ENCODE measurements at places on chromosomes 5 and 9.

GRCh38 chr9:10843151-10843550, 230.3 kb upstream of the PTPRD start:
- no peak for DNase-seq

DNA sequence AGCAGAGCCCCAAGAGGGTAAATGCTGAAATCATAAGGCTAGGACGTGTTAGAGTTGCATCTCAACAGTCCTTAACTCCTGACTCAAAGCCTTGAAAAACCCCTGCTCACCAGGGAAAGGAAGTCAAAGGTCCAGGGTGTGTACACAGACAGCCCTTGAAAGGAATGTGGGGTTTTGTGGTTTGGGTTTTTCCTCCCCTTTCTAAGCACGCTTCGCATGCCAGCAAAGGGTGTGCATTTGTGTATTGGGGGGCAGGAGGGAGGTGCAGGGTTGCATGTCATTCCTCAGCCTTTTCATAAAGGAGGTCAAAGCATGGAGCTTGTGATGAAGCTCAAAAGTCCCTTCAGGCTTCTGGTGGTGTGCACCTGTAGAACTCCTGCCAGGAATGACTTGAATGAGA, 17.3 kb upstream of the XPA start:
- peak; percentile 36 for DNase-seq

DNA sequence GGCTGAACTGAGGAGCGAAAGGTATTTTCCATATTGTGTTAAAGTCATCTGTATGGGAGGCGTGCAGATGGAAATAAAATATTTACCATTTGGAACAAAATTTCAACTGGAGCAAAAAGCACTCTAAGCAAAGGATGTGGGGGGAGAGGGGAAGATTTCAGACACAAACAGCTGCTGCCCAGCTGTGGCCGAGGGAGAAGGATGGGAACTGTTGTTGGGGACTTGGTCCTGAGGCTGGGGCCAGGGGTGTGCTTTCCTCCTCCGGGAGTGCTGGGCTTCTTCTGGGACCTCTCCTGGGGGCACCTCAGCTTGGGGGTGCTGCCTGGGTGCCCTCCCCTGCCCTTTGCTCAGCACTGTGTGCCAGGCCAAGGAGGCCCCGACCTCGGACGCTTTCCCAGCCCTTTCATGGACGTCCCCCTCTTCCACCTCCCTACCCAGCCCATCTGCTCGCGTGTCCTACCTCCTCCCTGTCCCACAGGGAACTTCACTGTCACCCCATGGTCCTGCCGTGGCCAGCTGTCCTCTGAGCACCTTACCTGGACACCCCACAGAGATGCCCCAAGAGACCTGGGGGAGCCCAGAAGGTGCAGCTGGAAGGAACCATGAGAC, 101.9 kb upstream of the COL5A1 start:
- no peak for DNase-seq

DNA sequence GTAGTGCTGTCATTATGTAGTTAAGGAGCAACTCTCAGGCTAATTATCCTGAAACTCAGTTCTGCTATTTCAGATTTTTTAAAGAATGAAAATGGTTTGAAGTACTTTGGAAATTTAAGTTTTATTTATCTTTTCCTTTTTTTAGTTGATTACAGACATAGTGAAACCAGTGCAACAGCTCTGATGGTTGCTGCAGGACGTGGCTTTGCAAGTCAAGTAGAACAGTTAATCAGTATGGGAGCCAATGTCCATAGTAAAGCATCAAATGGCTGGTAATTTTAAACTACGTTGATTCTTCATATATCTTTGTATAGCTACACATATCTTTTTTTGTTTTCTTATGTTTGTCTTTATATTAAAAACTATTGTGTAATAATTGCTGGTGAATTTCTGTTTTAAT, 34.9 kb downstream of the YTHDC2 start:
- DNase-seq = no peak

DNA sequence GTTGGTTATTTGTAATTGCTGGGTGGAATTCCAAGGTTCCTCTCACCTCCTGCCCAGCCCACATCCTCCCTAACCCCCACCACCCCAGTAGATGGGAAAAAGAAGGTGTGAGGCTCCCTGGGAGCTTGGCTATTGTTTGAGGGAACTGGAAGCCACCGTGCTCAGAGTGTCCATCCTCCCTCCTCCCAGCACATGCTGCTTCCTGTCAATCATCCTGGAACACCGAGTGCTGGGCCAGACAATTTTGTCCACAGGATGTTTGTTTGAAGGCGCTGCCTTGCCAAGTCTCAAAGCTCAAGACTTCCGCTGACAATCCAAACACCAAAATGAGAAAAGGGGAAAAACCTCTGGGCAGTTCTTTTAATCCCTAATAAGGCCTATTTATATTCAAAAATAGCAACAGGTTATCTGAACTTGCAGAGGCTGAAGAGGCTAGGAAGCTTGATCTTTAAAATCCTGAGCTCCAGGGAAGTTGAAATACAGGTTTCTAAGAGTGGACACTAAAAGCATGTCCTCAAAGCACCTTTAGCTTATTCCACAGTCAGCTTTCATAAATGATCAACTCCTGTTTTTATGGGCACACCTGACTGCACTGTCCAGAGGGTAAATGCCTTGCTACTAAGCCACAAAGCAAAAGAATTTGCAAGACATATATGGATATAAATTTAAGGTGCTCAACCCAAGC, 286.7 kb downstream of the NFIB start:
- no peak for DNase-seq

DNA sequence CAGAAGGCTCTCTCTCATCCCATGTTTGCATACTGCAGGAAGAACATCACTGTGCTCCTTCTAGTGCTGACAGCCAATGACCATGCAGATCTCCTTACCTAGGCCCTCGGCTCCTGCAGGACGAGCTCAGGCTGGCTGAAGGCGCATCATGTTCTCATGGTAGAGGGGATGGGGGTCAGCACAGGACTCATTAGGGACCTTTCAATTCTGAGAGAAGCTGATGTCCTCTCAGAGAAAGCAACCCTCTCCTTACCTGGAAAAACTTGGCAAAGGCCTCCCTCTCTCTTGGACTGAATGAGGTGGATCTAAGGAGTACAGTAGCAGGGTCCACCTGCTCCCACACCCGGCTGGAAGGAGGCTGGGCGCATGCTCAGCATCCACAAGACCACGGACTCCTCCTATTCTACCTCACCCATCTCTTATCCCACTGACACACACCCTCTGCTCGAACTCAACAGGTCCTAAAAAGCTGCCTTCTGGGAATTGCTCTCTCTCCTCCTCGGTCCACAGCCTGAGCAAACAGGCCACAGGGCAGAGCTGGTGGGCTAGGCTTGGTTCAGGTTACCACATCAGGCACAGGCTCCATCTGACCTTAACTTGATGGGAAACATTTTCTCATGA, 2.9 kb downstream of the IPPK start:
- no peak for DNase-seq

DNA sequence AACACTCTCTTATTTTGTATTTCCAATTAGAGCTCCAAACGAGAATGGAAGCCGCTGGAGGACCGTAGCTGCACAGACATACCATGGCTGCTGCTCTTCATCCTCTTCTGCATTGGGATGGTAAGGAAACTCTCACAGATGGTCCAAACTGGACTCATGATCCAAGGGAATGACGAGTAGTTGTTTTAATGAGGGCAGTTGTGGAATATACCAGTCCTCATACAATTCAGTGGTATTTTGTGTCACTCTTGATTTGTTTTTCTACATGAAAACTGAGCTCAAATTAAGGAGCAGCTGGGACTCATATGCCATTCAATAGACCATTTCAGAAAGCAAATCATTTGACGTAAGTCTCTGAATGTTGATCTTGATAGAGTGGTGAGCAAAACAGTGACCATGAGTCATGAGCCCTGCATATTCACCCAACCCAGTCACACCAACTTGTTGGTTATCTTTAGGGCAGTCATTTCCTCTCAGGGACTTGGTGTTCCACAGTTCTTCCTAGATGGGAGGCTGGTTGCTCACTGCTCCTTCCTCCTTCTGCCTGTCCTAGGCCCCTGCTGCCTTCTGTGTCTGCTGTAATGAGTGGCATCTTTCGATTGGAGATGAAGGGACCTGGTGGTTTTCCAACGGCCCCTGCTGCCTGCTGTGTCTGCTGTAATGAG, 54.9 kb downstream of the SLC44A1 start:
- peak; percentile 70 for DNase-seq

DNA sequence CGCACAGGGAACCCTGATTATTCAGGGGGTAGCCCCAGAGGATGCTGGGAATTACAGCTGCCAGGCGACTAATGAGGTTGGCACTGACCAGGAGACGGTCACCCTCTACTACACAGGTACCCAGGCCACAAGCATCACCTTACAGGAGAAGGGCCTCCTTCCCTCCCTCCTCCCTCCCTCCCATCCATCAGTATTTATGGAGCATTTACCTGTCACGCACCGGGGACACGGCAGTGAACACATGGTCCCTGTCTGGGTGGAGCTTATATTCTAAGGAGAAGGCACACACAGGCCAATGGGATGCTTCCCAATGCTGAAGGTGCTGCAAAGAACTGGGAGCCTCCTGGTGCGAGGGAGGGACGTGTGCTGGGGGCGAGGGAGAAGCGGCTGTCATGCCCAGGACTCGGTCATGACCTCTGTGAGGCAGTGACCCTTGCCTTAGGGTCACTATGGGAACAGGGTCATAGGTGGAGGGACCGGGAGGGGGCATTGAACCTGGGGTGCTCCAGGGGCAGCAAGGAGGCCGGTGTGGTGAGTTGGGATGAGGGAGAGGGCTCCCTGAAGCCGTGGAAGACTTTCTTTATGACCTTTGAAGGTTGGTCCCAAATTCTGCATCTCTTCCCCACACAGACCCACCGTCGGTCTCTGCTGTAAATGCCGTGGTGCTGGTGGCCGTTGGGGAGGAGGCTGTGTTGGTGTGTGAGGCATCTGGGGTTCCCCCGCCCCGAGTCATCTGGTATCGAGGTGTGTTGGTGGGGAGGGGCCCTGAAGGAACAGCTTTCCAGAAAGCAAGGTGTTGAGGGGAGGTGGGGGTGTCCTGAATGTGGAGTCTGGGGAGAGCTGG, 41.5 kb downstream of the HMCN2 start:
- no peak for DNase-seq

GRCh38 chr9:129576546-129577543, 44.1 kb downstream of the C9orf50 start:
- DNase-seq = no peak

- DNase-seq = no peak
These were observed 316.1 kb downstream of the DMRT2 start for GRCh38 chr9:1366276-1366675.

- no peak for DNase-seq
These were observed 78.7 kb upstream of the SAP30L start for GRCh38 chr5:154367101-154367500.

DNA sequence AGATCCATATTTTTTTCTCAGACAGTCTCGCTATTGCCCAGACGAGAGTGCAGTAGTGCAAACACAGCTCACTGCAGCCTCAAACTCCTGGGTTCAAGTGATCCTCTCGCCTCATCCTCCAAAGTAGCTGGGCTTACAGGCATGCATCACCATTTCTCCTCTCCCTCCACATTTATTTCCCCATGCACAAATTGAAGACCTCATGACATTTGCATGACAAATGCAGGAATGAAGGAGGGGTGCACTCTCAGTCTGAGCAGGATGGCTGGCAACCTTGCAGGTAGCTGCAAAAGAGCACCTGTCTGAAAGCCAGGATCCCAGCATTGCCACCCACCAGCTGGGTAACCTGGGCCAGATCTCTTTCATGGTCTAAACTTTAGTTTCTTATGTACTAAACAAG, 111.2 kb downstream of the SH3TC2 start:
- no peak for DNase-seq

GRCh38 chr5:18745988-18746615, 1111.8 kb downstream of the TAF11L14 start:
- no peak for DNase-seq

- DNase-seq = no peak
These were observed 114.8 kb upstream of the COL5A1 start for GRCh38 chr9:134526584-134527477.

Data from GM04504 (cell line).